ENCODE measurements at places on chromosomes 16 and 17. TPM values are rescaled to one million over a fixed set of nuclear protein-coding genes. Genes with fewer than 3 reads are reported as not detected.

The CIBAR2 gene
- not detected for total RNA-seq

The KRT9 gene
- total RNA-seq, result not detected

The G6PC1 gene
- total RNA-seq, result not detected

The ALOX15B gene
- total RNA-seq, result not detected

The NKD1 gene
- under 0.01 TPM for total RNA-seq
